Activated T-helper 1 cell treated with anti-CD3 and anti-CD28 coated beads, Interleukin-12 subunit alpha, Interleukin-12 subunit beta, Interleukin-2, Interleukin-4 antibody, amounts not matched to agents 30 ng/mL and 10 ng/mL and 1 ng/mL, durations not matched to agents 14 hours and 24 hours and 36 hours (primary cell): ENCODE measurements at places on chromosomes 4 and X. TPM values are rescaled to one million over a fixed set of nuclear protein-coding genes. Genes with fewer than 3 reads are reported as not detected.

The LNX1 gene
- total RNA-seq: not detected in 2 replicates

The PRDM8 gene
- 8.4 and 11.9 TPM in 2 replicates for total RNA-seq

The TKTL1 gene
- 0.12 and 0.34 TPM in 2 replicates for total RNA-seq

The LRIT3 gene
- 0.15 TPM in 1 of 2 replicates, not detected in the other for total RNA-seq

The S100P gene
- total RNA-seq: 1.7 and 1.9 TPM in 2 replicates

The ARSJ gene
- not detected in 2 replicates for total RNA-seq

DNA sequence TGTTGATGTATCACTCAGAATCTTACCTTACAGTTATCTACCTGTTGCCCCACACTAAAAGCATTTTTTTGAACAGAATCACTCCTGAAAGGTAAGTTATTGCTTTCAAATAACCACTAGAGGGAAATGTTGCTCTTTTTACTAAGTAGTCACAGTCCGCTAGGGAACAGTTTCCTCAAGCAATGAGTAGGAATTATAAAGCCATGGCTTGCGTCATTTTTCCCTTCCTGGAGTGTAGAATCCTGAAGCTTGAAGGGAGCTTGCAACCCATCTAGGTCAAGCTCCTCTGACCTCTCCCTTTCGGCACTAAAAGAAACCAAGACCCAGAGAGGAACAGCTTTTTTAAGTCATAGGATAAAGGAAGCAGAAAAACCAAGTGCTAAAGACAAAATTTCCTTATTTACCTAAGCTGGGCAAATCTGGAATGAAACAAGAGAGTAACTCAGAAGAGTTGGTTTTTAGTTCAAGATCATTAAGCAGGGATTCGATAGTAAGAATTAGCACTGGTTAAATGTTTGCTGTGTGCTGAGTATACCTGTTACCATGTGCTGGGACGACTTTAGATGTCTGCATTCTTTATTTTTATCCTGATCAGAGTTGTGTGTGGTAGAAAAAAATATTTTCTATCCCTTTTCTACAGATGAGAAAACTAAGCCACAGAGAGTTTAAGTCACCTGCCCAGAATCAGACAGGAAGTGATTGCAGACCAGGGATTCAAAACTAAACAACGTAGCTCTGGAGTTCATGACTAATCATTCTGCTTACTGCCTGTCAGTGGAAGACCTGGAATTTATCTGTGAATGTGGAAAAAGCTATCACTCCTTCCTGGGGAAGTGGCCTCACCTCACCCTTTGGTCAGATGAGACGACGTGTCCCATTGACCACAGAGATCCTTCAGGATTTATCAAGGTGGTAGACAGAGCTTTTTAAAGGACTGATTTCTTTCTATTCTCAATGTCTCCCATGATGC is 631.5 kb downstream of the RAB28 start:
- DNase-seq: no peak

GRCh38 chrX:40245488-40246071 is 147.8 kb upstream of the BCOR start:
- no peak for DNase-seq

- no peak for DNase-seq
Observed at GRCh38 chr4:40164459-40164858, 32.4 kb upstream of the RHOH start.

DNA sequence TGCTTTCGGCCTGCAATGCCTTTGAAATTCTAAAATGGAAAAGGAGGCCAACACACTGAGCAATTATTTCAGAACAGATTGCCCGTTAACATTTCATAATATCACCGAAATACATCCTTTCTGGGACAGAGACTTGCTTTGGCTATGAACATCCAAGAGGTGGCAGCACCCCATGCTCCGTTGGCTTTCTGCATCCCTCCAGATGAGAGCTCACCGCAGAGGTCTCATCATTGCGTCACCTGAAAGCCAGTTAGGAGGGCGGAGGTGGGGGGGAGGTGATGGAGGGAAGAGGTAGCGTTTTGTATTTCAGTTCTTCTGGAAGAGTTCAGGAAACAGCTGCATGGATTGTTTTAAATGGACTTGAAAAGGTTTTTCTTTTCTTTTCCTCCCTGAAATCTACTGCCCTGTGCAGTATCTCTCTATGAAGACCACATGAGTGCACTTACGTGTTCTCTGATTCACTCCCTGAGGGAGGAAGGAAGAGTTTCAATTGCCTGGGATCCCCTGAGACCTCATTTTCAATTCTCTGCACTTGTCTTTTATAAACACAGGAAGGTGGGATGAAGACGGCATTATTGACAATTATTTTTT is 166.8 kb upstream of the PGRMC2 start:
- peak; percentile 20 for DNase-seq

DNA sequence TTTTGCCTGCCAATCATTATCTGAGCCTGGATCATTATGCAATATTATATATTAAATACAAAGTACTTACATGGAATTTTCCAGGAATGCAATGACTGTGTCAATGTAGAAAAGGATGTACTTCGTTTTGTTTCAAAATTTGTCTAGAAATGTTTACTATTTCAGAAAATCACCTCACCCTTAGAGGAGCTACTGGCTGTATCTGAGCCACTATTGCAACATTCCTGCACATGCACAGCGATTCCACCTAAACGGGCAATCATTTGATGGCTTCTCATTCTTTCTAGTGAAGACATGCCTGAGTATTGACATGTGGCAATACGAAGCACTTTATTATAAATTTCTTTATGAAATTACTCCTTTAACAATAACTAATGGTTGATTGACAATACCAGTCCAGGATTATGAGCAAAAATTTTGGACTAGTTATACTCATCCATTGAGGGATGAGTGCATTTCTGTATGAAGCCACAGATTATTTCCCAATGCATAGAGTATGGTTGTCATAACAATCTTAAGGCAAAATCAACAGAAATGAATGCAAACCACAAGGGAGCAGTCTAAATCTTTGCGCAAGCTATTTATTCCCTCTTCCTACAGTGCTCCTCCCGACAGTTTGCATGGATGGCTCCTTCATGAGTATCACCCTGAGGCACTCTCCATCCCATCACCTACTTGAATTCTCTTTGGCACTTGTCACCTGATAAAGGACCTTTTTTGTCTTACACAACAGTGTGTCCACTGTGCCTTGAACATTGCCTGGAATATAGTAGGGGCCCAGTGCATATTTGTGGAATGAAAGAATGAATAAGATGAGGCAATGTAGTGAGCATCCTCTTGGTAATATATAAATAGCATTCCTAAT is 35.8 kb upstream of the MMAA start:
- no peak for DNase-seq

DNA sequence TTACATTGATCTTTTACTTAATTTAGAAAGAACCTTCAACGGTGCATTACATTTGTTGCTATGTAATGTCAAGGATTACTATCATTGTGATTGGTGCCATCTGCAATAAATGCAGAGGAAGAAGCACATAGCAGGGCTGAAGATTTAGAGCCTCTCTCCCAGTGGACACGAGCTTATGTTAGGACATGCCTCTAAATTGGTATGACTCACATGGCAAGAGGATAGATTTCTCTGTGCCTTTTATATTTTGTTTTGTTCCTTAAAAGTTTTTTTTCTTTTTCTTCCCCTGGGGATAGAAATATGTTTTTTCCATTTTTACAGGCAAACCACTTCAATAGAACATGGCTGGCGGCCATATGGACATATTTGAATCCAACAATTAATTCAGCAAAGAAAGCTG is 205.0 kb upstream of the HAND2 start:
- no peak for DNase-seq

DNA sequence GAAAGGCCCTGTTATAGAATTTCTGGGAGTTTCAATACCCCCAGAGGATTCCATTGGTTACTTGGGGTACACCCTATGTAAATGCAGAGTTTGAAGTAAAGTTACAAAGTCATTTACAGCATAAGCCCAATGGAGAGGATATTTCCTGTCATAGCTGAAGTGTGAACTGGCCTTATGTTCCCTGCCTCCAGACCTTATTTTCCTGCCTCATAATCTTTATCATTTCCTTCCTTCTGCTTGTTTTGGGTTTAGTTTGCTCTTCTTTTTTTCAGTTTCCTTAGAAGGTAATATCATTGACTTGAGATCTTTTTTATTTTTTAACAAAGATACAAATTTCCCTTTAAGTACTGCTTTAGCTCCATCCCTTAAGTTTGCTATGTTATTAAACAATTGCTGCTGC is 85.4 kb downstream of the PPEF1 start:
- no peak for DNase-seq
